ENCODE measurements at places on chromosomes 11 and 22. TPM values are rescaled to one million over a fixed set of nuclear protein-coding genes. Genes with fewer than 3 reads are reported as not detected.

Gene OR5P2
- 0.79 TPM for total RNA-seq

Gene NRXN2
- 0.87 TPM for total RNA-seq

Gene C1QTNF4
- total RNA-seq: 2.0 TPM

Gene MED19
- total RNA-seq: 16.2 TPM

Gene TPBGL
- total RNA-seq: under 0.01 TPM

Gene CFAP300
- total RNA-seq: 13.3 TPM

Gene EFCAB6
- 2.5 TPM for total RNA-seq

Gene VSIG10L2
- not detected for total RNA-seq

Gene NAALAD2
- total RNA-seq: 0.87 TPM

Gene MRGPRX3
- not detected for total RNA-seq

Gene PRG2
- total RNA-seq: not detected

Gene KRTAP5-10
- total RNA-seq: not detected

Gene GGA1
- 45.5 TPM for total RNA-seq

Gene HBB
- not detected for total RNA-seq

Gene HMOX1
- total RNA-seq: 8.4 TPM

Gene CCDC73
- not detected for total RNA-seq

Gene POTEH
- total RNA-seq: not detected

Gene ZBTB16
- 137 TPM for total RNA-seq

Gene OR51E2
- not detected for total RNA-seq

Gene SHISA8
- total RNA-seq: not detected

Gene MS4A13
- not detected for total RNA-seq

Gene TRPM5
- under 0.01 TPM for total RNA-seq

Gene KRTAP5-11
- not detected for total RNA-seq

Gene CDON
- total RNA-seq: 221 TPM
